ENCODE measurements at places on chromosomes 5 and 9. TPM values are rescaled to one million over a fixed set of nuclear protein-coding genes. Genes with fewer than 3 reads are reported as not detected.

GRCh38 chr5:179221196-179221876, 123.9 kb downstream of the ADAMTS2 start:
- DNase-seq = no peak

Gene CCL28
- not detected for total RNA-seq

- peak; percentile 42 for DNase-seq
Observed at GRCh38 chr5:108148715-108149139, 233.2 kb downstream of the FBXL17 start.

DNA sequence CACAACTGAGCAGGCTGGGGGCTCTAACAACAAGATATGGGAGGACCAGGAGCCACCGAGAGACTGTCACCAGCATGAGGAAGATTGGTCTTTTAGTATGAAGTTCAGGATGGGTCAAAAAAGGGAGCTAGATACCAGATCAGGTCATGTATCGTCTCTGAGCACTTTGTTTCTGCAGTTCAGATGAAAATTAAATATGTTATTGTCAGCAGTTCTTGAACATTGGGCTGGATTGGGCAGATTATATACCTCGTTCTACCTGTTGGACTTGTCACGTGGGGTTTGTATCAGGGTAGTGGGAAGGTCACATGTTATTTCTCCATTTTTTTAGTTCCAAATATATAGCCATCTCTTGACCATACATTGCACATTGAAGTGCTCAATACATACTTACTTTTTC, 47.3 kb downstream of the RCL1 start:
- no peak for DNase-seq

GRCh38 chr5:145683431-145683830, 151.7 kb downstream of the PRELID2 start:
- DNase-seq = no peak

GRCh38 chr9:132299221-132299620, 55.6 kb downstream of the SETX start:
- no peak for DNase-seq

DNA sequence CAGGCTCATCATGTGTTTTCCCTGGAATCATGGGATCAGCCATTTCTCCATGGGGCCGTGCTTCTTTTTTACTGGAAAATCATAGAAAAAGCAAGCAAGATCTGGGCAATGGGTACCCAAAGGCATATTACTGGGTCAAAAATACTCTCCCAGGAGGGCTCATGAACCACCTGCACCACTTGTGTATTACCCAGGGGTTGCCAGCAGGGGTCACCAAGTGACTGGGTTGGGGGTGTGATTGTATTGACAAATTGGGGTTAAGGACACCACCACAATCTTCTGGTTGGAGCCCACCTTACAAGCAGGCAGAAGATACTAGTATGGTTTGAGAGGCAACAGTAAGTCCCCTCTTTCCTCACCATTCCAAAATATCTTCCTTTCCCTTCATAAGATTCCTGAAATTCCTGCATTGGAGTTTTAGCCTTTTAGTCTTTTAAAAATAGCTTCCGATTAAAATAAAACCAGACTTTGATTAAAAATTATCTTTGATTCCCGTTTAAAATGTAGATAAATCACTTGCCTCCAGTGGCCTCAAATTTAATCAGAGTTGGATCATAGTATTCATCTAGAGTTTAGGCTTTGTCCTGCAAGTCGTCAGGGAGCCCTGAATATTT, 603.3 kb downstream of the KIF4B start:
- peak; percentile 27 for DNase-seq

DNA sequence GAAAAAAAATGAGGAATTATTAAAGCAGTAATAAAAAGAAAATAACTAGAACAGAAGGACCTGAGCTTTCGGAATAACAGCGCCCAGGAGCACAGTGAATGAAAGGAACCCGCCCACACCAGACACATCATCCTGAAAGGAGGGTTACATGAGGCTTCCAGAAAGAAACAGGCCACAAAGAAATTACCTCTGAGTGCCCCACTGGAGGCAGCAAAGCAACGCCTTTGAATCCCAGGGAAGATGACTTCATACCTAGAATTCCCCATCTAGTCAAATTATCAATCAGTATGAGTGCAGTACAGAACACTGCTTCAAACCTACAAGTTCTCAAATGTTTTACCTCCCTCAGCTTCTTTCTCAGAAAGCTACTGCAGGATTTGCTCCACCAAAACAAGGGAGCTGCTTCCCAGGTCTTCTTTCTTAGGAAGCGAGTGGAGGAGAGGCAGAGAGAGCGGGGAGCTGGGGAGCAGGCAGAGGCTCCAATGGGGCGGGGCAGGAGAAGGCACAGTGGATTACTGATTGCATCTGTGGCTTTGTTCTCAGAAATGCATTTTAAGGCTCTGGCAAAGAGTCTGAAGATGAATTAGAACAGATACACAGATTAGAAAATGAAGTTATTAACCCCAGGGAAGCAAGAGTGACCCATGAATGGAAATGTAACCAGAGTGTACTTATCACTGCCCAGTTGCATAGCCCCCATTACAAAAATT, 87.1 kb downstream of the SEMA4D start:
- DNase-seq = no peak

DNA sequence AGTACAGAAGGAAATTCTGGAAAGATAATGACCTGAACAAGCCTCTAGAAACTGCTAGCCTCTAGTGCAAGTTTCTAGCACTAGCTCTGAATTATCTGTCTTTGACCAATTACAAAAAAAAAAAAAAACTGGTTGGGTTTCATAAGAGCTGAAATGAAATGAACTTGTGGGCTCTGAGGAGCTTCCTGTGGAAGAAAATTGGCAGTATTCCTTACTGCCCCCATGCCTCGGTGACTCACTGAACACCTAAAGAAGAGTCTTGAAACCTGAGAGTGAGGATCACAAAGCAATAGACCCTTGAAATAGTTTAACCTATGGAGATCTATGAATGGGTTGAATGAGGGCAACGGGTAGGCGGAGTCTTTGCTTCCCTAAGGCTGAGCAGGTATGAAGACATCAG, 263.6 kb upstream of the RASA1 start:
- no peak for DNase-seq

Gene MSX2
- total RNA-seq = 7.0 TPM

Gene PLAC8L1
- 0.33 TPM for total RNA-seq

Gene SPACA9
- 0.59 TPM for total RNA-seq

Gene BHMT2
- not detected for total RNA-seq

GRCh38 chr9:76415731-76416130, 21.5 kb upstream of the RFK start:
- DNase-seq = no peak

GRCh38 chr9:108933231-108933717, 650 bp downstream of the ELP1 start:
- no peak for DNase-seq

GRCh38 chr9:18253950-18254349, 220.0 kb upstream of the ADAMTSL1 start:
- DNase-seq = no peak

- no peak for DNase-seq
Observed at GRCh38 chr9:36778682-36779081, 206.0 kb downstream of the MELK start.

Gene GRM6
- total RNA-seq = not detected

- DNase-seq = no peak
Observed at GRCh38 chr5:54766748-54767147, 218.6 kb downstream of the ESM1 start.

Data from SJCRH30 (cell line).